Fibroblast of gingiva (primary cell): ENCODE measurements at places on chromosomes 16 and 17.

GRCh38 chr17:65712383-65713267 is 151.2 kb upstream of the AXIN2 start:
- DNase-seq, result no peak

GRCh38 chr17:73538445-73538844 is 105.8 kb downstream of the SDK2 start:
- no peak for DNase-seq

DNA sequence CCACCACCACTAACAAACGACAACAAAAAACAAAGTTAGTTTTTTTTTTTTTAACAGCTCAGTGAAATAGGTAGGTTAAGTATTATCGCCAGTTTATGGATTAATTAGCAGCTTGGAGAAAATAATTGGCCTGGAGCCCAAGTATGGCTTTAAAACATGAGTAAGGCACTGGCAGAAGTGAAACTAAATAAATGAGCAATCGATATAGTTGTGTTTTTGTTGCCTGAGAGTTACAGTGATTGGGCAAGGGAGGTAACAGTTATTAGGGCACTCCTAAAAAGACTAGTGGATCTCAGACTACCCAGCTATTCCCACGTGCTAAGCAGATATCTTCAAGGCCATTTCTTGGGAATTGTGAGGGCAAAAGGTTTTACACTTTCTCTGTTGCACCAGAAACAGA is 2.4 kb downstream of the MLKL start:
- DNase-seq, result peak; percentile 4

DNA sequence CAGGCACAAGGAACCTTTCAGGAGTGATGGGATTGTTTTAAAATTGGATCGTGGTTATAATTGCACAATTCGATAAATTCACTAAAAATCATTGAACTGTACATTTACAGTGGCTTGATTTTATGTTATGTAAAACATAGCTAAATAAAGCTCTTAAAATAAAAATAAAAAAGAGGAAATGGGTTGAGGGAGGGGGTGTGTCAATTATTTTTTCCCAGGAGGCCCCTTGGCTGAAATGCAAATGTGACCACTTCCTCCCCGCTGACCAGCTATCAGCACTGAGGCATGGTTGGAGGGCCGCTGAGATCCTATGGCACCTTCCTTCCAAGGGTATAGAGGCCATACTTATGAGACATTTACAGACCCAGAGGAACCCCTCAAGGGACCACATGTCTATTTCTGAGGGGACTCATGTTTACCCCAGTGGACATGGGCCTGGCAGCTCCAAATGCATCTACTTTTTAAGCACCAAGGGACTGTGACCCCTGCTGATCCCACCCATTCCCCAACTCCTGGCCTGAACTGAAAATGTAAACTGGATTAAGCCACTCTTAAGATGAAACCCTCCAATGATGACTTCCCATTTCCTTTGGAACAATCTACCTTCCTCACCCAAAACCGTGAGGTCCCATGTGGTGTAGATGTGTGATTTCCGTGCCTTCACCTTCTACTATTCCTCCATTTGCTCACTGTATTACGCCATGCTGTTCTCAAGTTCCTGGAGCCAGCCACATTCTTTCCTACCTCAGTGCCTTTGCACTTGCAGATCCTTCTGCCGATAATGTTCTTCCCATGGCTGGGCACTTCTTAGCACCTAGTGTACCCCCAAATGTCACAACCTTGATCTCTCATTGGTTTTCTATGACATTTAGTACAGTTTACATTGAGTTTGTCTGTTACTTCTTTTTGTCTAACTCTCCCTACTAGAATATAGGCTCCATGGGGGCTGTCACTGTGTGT is 2.8 kb upstream of the IL21R start:
- no peak for DNase-seq

DNA sequence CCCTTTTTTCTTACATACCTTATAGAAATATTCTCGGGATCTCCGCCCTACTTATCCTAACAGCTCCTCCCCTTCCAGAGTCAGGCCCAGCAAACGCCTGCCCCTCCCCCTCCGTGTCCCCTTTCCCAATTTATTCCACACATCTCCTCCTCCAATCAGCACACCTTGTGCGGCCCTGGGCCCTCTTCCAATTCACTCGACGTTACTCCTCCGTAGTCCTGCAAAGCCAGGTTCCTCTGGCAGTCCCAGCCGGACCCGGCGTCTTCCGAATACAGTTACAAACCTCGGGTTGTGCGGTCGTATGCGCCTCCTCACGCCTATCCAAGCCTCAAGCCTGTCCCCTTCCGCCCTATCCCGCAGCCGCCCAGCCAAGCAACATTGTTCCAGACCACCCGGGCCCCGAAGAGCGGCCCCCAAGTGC is 677 bp downstream of the CBX1 start:
- peak; percentile 34 for DNase-seq

DNA sequence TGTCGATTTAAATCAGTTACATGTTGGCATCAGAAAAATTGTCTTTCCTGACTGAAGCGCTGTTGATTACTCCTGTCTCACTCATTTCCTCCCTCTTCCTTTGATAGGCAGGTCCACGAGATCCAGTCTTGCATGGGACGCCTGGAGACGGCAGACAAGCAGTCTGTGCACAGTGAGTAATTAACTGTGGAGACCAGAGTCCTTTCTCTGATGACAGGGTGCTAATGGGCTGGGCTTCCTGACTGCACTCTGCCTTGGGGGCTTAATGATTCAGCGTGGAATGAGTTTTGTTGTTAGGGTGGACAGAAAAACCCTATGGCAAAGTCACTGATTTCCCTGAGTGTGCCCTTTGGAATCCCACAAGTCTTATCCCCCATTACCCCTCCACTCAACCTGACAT is 6.5 kb downstream of the GOSR2 start:
- no peak for DNase-seq

- DNase-seq, result no peak
Observed at GRCh38 chr16:89113661-89114060, 20.0 kb downstream of the ACSF3 start.

DNA sequence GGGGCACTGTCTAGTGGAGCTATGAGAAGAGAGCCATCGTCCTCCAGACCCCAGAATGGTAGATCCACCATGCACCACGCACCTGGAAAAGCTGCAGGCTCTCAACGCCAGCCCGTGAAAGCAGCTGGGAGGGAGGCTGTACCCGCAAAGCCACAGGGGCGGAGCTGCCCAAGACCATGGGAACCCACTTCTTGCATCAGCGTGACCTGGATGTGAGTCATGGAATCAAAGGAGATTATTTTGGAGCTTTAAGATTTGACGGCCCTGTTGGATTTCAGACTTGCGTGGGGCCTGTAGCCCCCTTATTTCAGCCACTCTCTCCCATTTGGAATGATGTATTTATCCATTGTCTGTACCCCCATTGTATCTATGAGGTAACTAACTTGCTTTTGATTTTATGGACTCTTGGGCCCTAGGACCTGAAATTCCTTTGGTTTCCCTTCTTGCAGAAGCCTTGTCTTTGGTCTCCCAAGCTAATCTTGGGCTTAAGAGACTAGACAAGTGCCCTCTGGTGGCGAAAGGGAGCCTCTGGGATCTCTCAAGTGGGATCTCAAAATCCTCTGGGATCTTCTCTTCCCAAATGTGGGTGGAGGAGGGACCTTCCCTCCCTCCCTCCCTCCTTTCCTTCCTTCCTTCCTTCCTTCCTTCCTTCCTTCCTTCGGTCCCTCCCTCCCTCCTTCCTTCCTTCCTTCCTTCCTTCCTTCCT is 58.2 kb upstream of the HAPSTR1 start:
- peak; percentile 58 for DNase-seq

DNA sequence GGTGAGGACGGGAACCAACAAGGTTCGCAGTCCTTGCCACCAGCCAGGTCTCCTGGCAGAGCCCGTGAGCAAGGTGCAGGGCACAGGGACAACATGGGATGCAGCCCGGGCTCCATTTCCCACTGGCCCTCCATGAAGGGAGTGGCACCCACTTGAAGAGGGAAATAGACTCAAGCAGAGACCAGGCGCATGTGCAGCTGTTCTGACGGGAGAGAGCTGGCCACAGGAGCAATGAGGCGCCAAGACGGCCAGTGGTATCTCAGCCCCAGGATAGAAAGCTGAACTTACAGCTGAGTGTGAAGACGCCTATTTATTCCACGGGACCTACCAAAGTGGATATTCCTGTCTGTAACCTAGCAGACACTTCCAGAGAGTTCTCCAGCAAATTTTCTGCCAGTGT is 8.2 kb upstream of the FOXJ1 start:
- no peak for DNase-seq

GRCh38 chr16:31079342-31079944 is 5.2 kb downstream of the ZNF646 start:
- no peak for DNase-seq
